Testis (tissue), 5 donors: ENCODE measurements at places on chromosomes 7 and 10.

DNA sequence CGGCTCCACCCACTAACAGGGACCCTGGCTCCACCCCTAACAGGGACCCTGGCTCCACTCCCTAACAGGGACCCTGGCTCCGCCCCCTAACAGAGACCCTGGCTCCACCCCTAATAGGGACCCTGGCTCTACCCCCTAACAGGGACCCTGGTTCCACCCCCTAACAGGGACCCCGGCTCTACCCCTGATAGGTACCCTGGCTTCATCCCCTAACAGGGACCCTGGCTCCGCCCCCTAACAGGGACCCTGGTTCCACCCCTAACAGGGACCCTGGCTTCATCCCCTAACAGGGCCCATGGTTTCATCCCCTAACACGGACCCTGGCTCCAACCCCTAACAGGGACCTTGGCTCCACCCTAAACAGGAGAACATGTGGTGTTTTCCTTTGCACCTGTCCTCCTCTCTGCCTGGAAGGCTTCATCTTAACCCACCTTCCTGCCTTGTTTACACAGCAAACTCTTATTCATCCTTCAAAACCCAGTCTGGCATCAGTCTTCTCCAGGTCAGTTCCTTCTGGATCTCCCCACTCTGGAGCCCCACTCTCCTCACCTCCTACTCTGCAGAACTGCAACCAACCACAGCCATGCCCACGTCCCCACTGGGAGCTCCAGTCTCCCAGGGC, 58.0 kb downstream of the CHST15 start:
- DNase-seq, result no peak

DNA sequence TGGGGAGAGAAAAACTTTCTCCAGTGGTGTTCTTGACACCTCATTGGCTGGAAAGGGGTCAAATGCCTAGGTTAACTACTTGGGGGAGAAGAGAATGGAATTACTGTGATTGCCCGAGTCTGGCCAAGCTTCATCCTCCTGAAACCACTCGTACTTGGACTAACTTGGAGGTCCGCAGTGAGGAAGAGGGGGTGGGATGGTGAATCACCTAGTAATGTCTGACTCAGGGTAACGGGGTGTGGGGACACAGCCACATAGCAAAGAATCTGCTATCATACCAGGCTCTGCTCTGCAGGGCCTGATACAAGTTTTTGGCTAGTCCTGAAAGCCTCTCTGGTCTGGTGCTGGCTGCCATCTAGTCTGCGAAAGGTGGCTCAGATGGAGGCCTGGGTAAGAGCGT, 190.9 kb downstream of the RPS24 start:
- no peak for DNase-seq

DNA sequence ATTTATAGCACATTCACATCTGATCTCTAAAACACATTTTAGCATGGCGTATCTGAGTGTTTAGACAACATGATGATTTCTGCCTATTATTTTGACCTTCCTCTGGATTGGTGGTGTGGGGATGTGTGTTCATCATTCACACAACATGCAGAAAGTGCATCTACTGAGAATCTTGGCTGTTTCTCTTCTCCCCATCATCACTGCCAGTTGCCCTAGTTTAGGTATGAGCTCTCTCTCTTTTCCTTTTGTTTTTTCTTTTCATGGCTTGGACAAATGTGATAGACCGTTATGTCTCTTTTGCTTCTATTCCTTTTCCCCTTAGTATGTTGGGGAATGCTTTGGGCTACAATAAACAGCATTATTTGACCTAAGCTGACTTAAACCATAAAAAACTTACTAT, 239.2 kb upstream of the FZD8 start:
- DNase-seq, result no peak

DNA sequence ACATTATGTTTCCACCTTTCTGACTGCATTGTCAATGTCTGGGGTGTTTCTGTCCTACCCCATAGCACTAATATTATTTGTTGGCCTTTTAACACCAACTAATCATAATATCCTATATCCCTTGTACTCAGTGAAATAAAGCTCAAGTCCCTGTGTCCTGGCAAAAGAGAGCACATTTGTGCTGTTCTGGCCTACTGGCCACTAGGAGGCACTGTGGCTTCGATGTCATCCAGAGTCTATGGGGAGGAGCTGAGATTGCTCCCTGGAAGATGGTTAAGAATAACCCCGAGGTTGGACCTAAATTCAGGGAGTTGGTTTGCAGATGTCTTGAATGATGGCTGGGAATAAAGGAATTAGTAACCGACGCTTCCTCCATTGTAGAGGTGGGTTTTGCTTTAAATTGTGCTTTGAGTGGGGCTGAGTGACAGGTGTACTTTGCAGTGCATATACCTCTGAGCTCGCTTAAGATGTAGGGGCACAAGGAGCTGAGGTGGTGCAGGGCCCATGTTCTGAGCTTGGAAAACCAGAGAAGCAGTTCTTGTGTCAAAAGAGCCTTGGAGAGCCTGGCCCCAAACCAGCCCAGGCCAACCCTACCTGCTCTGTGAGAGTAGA, 191.2 kb upstream of the PRSS1 start:
- DNase-seq, result peak; percentile 63

GRCh38 chr10:131944412-131944811, 37.3 kb downstream of the BNIP3 start:
- DNase-seq, result peak; percentile 21

DNA sequence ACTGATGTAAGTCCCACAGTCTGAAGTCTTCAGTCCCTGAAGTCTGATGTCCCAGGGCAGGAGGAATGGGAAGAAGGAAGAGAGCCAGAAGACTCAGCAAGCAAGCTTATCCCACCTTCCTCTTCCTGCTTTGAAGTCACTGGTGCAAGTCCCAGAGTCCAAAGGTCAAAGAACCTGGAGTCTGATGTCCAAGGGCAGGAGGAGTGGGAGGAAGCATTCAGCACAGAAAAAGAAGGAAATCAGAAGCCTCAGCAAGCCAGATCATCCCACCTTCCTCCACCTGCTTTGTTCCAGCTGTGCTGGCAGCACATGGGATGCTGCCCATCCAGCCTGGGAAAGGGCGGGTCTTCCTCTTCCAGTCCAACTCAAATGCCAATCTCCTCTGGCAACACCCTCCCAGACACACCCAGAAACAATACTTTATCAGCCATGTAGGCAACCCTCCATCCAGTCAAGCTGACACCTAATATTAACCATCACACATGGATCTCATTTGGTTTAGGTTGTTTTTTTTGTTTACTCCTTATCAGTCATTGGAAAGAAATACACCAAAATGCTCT, 50.9 kb downstream of the ADAM12 start:
- DNase-seq, result no peak

- no peak for DNase-seq
These were observed 169.7 kb downstream of the NRF1 start for GRCh38 chr7:129780974-129781927.

- DNase-seq, result no peak
These were observed 73.8 kb downstream of the IQUB start for GRCh38 chr7:123460616-123461015.

DNA sequence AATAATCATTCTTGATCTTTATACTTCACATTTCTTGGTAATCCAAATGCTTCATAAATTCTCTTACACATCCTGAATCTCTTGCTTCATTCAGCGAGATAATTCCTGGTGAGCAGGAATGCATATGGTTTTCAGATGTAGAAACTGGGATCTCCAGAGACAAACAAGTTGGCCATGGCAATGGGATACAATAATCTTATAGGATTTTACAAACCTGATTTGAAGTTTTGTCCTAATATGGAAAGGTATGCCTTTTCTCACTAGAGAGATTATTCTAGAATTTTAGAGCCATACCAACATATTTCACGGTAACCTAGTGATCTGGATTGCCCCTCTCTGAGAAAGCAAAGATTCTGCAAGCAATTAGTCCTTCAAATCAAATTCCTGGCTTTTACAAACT, 13.1 kb upstream of the TRDMT1 start:
- DNase-seq, result no peak

DNA sequence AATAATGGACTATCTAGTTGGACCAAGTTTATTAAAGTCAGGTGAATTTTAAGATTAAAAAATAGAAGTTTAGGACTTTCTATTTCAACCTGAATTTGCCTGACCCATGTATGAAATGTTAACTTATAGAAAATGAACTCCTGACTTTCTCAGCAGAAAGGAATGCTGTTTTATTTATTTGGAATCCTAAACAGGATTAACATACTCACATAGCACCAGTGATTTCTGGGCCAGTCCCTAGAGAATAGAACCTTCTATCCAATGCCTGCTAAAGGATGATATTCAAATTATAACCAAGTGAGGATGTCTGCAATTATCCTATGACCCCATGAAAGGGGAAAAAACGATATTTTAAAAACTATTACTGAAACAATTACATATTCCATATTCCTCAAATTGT, 148.8 kb downstream of the CHRM2 start:
- no peak for DNase-seq

DNA sequence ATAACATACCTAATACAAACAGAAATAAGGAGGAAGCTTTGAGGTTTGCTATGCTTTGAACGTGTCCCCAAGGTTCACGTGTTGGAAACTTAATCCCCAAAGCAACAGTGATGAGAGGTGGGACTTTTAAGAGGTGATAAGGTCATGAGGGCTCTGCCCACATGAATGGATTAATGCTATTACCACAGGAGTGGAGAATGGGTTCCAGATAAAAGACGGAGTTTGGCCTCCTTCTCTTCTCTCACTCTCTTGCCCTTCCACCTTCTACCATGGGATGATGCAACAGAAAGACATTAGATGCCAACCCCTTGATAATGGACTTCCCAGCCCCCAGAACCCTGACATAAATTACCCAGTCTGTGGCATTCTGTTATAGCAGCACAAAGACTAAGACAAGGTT, 9.6 kb downstream of the ITGB1 start:
- DNase-seq, result no peak

- DNase-seq, result no peak
These were observed 26.8 kb downstream of the TRDMT1 start for GRCh38 chr10:17174626-17175025.

DNA sequence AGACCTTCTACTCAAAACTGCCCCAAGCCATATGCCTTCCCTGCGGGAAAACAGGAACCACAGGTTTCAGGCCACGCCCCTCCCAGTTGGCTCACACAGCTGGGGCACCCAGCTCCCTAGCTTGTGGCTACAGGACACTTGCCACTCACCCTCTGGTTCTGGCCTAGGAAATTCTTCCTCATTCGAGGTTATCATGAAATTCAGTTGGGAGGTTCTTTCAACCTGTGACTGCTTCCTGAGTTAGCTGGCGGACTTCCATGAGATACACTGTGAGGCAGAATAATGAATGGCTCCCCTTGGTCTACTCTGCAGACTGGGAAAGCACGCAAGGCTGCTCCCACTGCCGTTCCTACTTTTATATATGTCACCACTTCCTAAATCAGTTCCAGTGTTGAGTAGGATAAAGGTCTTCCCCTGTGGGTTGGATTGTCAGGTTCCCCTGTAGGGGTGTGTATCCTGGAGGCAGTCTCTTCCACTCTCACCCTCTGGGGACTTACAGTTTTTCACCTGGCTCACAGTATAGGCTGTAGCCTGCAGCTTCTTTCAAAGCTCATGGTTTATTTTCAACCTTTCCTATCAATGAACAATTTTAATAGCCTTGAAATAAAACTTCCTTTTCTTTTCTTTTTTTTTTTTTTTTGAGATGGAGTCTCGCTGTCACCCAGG, 37.0 kb downstream of the GPR22 start:
- DNase-seq, result no peak

GRCh38 chr10:70762441-70763175, 22.6 kb downstream of the TBATA start:
- no peak for DNase-seq

DNA sequence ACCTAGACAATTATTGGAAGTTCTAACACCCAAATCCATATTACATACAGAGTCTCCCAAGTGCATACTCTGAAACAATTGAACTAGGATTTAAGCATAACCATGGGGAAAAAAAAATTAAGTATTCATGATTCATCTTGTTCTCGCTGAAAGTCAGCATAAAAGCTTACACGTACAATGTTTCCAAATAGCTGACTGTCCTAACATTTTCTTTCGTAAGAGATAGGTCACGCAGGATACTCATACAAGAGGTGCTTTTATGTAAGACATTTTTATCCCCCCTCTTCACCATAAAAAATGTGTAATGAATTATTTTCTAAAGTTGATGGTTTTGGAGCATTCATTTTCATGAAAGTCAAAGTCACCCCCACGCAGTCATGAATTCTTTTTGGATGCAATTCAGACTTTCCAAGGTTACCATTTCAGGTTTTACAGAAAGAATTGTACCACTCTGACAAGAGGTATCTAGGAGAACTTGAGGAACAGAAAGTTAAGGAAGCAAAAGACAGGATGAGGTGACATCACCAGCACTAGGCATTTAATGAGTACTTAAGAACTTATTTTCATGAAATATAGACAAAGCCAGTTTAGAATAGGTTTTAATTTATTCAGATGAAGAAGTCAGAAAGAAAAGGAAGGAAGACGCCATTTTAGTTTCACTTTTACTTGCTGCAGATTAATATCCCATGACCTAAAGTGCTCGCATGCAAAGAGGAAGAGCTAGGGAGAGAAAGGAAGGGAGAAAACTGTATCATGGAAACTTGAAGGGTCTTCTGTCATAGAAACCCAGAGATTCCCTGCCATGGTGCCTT, 55.8 kb downstream of the TMEM26 start:
- no peak for DNase-seq

GRCh38 chr10:35257057-35257983, 79.0 kb upstream of the CCNY start:
- no peak for DNase-seq

- DNase-seq, result no peak
These were observed 154.0 kb downstream of the SGMS1 start for GRCh38 chr10:50469778-50470193.

DNA sequence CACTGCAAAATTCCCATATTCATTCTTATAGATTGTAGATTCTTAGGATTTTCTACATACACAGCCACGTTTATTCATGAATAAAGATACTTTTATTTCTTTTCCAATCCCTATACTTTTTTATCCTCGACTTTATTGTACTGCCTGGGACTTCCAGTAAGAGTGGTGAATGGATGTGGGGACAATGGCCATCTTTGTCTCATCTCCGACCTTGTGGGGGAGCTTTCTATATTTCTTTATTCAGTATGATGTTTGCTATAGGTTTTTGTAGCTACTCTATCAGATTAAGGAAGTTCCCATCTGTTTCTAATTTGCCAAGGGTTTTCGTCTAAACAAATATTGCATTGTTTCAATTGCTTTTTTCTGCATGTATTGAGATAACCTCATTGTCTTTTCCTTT, 184.3 kb downstream of the FOXP2 start:
- no peak for DNase-seq

GRCh38 chr7:141460781-141461715, 90.2 kb upstream of the AGK start:
- DNase-seq, result peak; percentile 54

GRCh38 chr7:69246758-69247157, 351.5 kb upstream of the AUTS2 start:
- peak; percentile 28 for DNase-seq
